ENCODE measurements at places on chromosomes 2 and 18.

GRCh38 chr2:101882769-101883307, 108.9 kb upstream of the IL1R2 start:
- no peak for DNase-seq

- no peak for DNase-seq
Measured at GRCh38 chr2:124683536-124684428, 658.7 kb downstream of the CNTNAP5 start.

DNA sequence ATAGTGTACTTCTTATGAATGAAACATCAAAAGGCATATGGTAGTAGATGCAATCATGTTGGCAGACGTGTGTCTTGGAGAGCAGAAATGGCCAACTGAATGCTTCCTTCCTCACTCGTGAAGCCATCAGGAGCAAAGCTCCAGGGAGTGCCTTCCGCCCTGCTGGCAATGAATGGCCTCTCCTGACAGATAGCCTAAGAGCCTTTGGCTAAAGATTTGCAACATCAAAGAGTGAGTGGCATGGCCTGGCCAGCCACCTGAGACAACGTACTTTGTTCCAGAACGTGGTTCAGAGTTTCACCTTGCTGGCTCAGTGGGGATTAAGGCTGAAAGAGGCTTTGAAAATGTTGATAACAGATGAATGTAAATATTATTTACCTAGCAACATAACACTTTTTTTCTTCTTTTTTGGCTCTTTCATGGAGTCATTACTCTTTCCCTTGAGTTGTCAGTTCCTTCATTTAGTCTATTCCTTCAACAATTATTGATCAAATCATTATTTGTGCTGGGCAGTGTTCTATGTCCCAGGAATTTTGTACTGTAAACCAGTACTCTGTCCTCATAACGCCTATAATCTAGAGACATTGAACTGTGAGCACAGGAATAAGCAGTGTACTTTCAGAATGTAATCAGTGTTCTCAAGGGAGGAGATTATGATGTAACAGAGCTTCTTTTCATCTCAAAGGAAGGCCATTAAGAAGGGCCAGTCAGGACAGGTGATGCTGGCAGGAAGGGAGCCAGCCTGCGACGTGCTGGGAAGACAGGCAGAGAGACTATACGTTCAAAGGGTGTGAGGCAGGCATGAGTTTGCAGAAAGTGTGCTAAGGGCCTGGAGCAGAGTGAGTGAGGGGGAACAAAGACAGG, 59.4 kb upstream of the SH3RF3 start:
- DNase-seq = no peak

- no peak for DNase-seq
Measured at GRCh38 chr2:229343661-229344060, 72.6 kb upstream of the PID1 start.

DNA sequence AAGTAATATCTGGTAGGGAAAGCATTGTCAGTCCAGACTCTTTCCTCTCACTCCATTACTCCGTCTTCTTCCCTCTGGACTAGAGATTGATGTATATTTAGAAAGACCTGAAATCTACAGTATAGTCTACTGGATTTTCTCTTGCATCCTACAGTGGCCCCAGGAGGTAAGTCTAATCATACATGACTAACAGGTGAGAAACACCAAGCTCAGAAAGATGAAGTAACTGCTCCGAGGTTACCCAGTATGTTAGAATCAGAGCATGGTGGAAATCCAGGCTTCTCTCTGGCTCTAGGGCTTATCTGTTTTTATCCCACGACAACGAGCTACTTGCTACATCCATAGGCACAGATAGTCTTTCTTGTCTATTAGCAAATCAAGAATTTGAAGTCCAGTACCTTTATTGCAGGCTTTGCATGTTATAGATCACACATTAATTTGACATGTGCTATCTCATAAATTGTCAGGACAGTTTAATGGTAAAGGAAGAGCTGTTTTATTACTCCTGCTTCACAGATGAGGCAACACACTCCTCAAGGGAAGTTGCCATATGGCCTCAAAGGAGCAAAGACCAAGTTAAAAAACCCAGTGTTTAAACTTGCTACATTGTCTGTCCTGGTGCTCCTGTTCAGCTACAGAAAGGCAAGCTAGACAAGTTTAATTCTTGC, 484.3 kb downstream of the THSD7B start:
- no peak for DNase-seq

DNA sequence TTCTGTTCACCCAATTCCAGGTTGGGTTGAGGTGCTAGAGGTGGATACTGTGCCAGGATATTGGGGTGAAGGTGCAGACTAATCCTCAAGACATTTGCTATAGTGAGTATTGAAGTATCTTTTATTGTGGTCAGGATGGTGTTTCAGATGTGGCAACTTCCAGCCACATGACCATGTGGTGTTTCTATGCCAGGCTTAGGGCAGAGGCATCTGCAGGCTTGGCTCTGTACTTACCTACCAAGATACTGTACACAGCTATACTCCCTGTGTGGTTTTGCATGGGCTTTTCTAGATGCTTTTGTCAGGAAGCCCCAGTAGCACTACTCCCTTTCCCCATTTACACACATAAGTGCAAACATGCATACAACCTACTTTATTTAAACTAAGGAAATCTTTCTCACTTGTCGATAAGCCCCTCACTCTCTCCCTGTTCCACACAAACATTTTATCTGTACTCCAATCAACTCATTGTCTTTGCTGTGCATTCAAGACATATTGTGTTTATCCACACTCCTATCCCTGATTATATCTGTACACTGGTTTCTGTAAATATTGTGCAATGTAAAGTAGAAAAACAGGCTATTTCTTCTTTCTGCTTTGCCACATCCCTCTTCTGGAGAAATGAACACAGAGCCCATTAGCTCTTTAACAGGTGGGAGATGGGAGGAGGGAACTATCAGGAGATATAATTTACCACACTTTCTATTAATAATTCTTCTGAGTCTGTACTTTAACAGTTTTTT, 12.3 kb downstream of the ARL6IP6 start:
- peak; percentile 56 for DNase-seq

- DNase-seq = no peak
Measured at GRCh38 chr18:23259701-23260681, 124.7 kb downstream of the CABLES1 start.

- DNase-seq = no peak
Measured at GRCh38 chr2:8925411-8925810, 78.1 kb downstream of the MBOAT2 start.

DNA sequence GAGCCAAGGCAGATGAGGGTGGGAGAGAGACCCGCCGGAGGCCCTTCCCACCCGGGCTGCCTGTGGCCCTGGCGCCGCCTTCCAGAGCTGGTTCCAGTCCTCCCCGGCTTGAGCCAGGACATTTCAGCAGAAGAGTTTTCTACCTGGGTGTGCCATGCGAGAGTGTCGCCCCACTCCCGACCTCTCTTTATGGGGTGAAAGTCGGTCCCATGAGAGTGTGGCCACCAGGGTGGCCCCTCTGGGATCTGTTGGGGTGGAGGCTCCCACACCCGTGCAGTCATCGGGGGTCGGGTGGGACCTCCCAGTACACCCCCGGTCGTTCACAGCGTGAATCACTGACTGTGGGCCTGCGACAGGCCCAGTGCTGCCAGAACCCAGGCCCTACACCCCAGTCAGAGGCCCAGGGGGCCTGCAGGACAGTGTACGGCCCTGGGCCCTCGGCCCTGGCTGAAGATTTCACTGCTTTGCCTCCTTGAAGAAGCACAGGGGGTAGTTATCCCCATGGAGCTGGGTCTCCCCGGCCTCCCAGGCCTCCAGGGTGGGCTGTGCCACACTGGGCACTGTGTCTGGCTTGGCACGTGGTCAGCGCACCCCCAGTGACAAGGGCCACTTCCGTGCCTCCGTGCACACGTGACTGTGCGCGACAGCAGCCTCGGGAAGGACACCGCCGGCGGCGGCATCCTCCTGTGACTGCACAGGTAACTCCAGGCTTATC, 5.9 kb downstream of the NFATC1 start:
- DNase-seq = no peak

- no peak for DNase-seq
Measured at GRCh38 chr2:11618708-11619062, 51.3 kb downstream of the NTSR2 start.

DNA sequence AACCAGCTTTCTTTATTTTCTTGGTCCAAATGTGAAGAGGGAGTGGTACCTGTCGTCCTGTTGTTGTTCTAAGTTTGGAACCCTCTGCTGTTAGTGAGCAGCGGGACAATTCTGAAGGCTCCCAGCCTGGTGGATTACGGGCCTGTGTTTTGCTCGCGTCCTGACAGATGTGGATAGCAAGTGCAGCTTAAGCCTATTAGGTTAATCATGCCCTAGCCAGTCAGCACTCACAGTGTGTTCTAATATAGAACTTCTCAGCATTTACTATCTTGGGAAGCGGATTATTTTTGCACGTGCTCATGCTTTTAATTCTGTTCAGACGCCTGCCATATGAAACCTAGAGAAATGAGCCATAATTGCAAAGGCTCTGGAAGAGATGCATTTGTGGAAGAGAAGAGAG, at the start of gene PCARE:
Gene PCARE (minus strand): TSS at position 113 of the 400 bp plus-strand sequence. CDS start 262 bp downstream, outside the sequence.
- DNase-seq = no peak

- DNase-seq = no peak
Measured at GRCh38 chr2:143481733-143482132, 352.5 kb downstream of the ARHGAP15 start.

GRCh38 chr18:75131381-75132000, 77.4 kb downstream of the PTGR3 start:
- no peak for DNase-seq

- no peak for DNase-seq
Measured at GRCh38 chr2:74957886-74958273, 563 bp upstream of the POLE4 start.

DNA sequence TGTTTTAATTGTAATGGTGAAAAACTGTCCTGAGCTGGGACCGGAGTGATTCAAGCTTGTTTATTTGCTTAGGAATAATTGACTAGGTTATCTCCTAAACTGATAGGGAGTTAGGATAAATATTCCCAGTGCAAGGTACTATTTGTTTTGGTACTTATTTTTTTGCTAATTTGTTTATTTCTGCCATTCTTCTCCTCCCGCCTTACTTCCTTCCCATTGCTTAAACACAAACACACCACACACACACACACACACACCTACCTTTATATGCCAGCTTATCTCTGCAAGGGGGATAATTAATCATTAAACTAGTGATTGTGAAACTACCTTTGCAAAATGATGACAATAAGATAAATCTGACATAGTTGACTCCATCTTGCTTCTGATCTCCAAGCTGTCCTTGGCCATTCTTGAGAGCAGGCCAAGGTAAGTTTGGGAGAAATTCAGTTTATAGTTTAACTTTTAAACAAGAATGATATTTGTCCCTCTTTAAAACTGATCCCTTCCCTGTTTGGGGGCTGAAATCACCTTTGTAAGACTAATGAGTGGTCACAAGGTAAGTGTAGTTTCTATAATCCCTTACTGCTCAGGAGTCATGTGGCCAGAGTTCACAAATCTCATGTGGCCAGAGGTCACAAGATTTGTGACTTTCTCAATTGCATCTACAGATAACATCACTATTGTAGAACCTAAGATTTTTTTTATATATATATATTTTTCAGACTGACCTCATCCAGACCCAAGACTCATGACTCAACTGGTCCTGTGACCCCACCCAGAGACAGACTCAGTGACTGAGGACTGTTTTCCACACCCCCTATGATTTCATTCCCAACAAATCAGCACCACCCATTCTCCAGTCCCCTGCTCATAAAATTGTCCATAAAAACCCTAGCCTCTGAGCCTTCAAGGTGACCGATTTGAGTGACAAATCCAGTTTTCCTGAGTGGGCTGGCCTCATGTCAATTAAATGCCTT, 83.1 kb upstream of the LRRTM4 start:
- no peak for DNase-seq

- DNase-seq = no peak
Measured at GRCh38 chr2:37689751-37690150, 18.3 kb upstream of the CDC42EP3 start.

DNA sequence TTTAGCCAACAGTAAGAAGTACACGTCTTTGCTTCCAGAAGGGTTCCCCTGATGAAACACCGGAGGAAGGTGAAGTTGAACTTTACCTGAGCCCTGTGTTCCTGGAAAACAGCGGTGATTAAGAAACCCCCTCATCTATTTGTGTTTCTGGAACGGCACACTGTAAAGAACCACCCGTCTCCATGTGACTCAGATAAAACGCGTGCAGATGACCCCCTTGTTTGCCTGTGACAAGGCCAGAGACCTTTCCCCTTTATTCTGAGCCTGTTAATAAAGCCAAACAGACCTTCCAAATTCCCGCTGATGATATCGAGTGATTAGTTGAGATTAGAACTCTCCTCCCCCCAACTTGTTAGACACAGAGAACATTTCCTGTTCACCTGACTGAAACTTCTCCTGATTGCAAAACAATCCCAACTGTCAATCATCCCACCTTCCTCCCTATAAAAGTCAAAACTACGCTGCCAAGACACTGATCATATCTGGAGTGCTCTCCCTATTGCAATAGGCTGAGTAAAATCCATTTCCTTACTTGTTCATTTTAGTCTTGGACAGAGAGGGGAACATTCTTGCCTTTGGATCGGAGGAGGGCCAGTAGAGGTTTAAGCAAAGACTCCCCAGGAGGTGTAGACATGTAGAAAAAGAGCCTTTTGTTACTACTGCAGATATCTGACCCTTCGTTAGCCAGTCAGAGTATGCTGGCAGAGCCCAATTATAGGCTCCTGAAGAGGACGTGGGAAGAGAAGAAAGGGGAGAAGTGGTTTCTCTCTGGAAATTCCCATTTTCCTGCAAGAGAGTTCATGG, 914 bp upstream of the IWS1 start:
- no peak for DNase-seq

- no peak for DNase-seq
Measured at GRCh38 chr18:44579028-44579702, 101.5 kb upstream of the SETBP1 start.

DNA sequence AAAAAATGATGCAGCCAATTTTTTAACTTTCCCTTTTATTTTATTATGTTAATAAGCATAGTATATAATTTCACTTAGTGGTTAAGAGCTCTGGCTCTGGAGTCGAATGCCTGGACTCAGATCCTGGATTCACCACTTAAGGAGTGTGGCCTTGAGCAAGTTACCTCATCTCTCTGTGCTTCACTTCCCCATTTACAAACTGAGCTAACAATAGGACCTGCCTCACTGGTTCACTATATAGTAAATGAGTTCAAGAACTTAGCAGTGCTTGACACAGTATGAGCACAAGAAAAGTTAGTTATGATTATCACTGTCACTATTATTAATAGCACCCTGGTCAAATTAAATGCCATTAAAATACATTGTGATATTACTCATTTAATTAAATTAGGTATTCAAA, 30.6 kb downstream of the SCN3A start:
- no peak for DNase-seq

DNA sequence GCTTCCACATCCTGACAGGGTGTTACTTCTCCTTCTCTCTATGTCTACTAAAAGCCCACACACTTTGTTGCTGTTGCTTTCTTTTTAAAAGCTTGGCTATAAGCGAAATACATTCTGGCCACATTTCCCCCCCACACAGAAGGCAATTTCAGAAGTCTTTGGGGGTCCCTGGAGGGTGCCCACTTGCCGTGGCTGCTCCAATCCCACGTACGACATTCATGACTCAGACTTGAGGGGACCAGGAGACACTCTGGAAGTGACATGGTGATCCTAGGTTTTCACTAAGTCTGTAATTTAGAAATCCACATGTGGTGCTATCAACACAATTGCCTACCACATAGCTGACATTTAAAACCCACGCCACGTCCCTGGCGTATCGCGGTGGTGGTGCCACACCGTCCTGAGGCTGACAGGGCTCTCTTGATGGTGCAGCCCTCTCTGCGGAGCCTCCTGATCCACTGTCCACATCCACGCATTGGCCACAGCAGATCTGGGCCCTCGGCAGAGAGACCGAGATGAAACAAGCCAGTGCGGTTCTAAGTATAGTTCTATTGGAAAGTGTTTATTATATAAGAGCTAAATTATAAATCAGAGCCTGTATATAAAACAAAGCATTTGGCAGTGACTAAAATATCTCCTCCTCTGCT, 42.4 kb downstream of the CYP27C1 start:
- no peak for DNase-seq

All from CD8-positive, alpha-beta memory T cell (primary cell).